ENCODE measurements at places on chromosomes 11 and 22.

DNA sequence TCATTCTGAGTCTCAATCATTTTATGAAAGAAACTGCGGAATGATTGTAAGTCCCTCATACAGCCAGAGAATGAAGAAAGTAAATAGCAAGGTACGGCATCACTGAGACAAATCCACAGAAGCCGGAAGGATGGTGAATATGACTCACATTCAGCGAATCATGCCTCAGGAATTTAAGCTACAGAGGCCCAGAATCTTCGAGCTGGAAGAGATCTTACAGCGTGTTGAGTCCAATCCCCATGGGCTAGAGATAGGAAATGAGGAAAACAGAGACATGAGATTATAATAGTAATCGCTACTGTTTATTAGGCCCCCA is 173.2 kb downstream of the KIF18A start:
- DNase-seq, result peak; percentile 98

GRCh38 chr11:102415304-102415916 is 37.2 kb downstream of the TMEM123 start:
- DNase-seq, result no peak

DNA sequence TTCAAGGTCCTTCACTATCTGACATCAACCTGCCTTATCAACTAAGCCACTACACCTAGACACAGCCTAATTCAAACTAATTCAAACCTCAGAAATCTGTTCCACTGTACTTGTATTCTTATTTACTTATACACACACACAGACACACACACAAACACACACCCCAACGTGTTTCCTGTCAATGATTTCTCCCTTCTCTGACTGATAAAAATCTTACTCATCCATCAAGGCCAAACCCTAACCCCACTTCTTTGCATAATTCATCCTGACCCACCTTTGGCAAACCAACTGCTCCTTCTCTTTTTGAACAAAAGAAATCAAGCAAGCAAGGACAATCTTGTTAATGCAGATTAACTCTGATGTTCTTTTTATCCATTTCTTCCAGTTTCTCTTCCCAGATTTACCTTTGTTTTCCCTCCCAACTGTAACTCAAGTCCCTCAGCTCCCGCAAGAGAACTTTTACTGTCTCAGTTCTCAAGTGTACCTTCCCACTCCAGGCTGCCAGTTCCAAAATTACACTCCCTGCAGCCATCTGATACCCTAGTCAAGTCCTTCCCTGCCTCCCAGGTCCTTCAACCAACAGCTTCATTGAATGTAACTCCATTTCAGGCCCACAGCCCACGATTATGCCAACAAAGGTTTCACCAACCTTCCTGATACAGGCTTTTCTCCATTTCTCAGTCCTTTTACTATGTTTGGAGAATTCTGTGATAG is 78.3 kb downstream of the PAK1 start:
- no peak for DNase-seq

DNA sequence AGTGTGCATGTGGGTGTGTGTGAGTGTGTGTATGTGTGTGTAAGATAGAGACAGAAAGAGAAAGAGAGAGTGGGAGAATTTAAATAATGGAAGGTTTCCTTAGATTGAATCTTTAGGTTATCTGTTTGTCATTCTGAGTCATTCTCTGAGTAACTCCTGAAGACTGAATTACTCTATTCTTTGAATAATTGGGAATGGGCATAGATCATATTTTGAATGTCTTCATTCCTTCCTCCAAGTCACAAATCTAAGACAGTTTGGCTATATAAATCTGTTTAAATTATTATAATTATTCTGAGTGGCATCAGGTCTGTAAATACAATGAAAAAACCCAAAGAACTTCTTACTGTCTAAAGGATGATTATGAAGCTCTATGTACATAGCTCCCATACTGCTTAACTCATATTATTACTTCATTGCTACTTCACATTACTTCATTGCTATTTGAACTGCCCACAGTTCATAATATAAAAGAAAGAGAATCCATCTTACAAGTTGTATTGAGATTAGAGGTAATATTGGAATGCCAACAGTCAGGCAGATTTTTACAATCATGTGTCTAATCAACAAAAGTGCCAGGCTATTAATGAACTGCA is 346.6 kb upstream of the CCDC179 start:
- DNase-seq, result peak; percentile 44

DNA sequence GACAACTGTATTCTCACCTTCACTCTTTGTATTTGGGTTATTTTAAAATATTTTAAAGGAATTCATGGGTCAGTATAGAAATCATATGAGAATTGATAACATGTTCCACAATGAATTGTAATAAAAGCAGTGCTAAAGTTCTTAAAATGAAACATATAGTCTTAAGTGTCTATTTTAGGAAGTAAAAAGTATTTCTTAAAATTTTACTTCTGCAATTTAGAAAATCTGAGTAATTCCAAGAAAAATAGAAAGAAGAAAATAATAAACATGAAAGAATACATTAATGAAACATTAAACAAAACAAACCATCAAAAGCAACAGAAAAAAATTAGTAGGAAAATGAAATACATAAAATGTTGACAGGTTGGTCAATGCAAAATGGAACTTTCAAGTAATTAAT is 332.4 kb downstream of the ETS1 start:
- no peak for DNase-seq

Measured in IMR-90 (cell line).